ENCODE measurements at places on chromosomes 12 and 14.
A peak's percentile ranks its signal among the peaks of the same experiment; 100 is the strongest.

DNA sequence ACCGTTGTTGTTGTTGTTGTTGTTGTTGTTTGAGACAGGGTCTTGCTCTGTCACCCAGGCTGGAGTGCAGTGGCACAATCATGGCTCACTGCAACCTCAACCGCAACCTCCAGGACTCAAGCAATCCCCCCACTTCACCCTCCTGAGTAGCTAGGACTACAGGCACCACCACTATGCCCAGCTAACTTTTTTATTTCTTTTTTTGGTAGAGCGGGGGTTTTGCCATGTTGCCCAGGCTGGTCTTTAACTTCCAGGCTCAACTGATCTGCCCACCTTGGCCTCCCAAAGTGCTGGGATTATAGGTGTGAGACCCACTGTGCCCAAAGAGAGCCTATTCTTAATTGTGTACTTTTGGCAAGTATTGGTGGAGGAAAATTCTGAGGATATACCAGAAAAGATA lies 25.7 kb downstream of the MOK start:
- no peak for DNase-seq

DNA sequence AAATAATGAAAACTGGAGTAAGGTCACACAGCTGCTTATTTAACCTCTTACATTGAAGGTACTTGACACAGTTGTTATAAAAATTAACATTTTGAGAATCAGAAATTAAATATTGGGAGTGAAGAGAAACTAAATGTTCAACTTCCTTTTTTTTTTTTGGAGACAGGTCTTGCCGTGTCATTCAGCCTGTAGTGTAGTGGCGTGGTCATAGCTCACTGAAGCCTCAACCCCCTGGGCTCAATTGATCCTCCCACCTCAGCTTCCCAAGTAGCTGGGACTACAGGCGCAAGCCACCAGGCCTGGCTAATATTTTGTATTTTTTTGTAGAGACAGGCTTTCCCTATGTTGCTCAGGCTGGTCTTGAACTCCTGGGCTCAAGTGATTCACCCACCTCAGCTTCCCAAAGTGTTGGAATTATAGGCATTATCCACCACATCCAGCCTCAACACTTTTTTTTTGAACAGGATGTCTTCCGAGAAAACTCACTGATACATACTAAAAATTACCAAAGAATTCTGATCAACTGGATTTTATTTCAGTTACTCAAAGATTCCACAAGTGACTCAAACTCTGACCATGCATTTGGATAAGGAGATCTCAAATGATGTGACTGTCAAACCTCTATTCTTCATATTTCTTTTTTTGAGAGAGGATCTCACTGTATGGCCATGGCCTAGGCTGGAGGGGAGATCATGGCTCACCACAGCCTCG lies 35.4 kb downstream of the SGPP1 start:
- DNase-seq = no peak

- no peak for DNase-seq
These were observed 270.7 kb downstream of the ALG10 start for GRCh38 chr12:34292736-34293625.

GRCh38 chr14:79466938-79467527 lies 744.3 kb downstream of the DIO2 start:
- DNase-seq = no peak

DNA sequence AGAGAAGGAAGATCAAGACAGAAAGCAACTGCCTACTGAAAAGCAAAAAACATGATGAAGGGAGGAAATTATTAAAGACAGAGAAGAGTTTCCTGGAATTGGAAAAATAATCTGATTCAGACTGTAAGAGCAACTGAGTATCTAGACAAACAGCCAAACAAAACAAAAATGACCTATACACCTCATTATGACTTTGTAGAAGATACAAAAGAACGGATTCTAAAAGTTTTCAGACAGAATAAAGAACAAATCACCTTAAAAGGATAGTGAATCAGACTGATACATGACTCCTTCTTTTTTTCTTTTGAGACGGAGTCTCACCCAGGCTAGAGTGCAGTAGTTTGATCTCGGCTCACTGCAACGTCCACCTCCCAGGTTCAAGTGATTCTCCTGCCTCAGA lies 10.4 kb downstream of the OSBPL8 start:
- no peak for DNase-seq

DNA sequence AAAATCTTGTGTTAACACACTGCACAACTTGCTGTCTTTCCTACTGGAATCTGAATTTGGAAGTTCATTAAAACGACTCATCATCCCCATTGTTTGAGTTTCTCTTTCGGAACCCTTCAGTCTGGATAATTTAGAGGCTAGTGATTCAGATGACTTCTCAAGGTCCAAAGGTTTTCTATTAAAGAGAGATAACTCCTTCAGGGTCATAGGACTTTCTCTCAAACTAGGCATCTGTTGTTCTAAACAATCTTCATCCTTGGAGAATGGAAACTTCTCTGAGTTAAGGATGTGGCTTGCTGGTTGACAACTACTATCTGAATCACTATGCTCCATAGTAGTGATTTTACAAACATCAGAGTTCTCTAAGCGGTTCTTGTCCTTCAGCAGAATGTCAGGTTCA lies 4.4 kb downstream of the MLH3 start:
- no peak for DNase-seq

DNA sequence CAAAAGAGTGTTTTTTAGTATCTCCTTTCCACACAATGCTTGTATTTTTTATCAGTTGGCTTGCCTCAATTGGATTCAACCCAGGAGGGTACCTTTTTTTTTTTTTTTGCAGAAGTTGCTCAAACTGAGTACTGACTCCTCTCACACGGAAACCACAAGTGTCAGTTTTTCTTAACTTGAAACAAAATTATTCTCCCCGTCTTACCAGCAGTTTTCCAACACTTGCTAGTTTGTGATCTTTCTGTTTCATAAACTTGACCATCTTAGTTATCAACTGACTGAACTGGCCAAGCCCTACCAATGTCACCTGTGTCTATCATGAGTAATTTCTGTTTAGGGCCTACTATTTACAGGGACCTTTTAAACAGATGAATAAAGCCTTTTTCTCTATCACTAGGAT lies 34.1 kb upstream of the ITPR2 start:
- no peak for DNase-seq

GRCh38 chr12:114302606-114303315 lies 103.2 kb downstream of the TBX5 start:
- no peak for DNase-seq

DNA sequence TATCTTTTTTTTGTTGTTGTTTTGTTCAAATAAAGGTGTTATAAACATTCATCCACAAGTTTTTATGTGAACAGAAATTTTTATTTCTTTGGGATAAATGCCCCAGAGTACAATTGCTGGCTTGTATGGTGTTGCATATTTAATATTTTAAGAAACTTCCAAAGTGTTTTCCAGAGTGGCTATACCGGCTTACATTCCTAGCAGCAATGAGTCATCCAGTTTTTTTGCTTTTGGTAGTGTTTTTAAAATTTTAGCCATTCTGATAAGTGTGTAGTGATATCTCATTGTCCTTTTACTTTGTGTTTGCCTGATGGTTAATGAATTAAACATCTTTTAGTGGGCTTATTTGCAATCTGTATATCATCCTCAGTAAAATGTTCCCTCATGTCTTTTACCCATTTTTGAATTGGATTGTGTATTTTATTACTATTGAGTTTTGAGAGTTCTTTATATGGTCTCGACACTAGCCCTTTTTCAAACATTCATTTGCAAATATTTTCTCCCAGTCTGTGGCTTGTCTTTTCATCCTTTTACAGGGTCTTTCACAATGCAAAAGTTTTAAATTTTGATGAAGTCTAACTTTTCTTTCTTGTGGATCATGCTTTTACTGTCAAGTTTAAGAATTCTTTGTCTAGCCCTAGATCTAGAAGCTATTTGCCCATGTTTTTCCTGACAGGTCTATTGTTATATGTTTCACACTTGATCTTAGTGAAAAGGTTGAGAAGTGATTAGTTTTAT lies 29.5 kb downstream of the PPP4R4 start:
- no peak for DNase-seq

DNA sequence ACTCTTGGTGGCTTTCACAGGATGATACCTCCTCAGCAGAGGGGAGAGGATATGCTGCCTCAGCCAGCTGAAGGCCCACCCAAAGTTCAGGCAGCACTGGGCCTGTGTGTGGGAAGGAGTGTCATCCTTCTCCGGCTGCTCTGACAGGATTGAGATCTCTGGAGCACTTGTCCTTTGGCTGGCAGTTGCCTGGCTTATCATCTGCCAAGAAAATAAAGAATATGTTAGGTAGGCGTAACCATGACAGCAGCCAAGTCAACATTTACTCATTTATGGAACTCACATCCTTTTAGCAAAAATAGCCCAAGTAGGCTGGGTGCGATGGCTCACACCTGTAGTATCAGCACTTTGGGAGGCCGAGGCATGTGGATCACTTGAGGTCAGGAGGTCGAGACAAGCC lies 68.5 kb downstream of the PPFIBP1 start:
- DNase-seq = no peak

DNA sequence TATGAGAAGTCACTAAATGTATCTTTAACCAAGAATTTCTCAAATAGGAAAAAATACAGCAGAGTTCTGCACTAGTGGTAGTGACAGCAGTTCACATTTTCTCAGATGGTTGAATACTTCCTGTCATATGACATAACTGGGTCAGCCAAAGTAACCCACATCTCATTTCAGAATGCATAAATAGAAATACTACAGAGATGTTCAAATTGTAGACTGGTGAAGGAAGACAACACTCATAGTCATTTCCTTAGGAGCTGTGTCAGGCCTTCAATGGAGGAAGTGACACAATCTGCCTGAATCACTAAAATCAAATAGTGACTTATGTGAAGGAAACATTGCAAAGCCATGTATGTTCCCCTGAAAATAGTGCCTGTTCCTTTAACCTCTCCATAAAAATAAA lies 32.4 kb downstream of the FERMT2 start:
- DNase-seq = peak; percentile 11

DNA sequence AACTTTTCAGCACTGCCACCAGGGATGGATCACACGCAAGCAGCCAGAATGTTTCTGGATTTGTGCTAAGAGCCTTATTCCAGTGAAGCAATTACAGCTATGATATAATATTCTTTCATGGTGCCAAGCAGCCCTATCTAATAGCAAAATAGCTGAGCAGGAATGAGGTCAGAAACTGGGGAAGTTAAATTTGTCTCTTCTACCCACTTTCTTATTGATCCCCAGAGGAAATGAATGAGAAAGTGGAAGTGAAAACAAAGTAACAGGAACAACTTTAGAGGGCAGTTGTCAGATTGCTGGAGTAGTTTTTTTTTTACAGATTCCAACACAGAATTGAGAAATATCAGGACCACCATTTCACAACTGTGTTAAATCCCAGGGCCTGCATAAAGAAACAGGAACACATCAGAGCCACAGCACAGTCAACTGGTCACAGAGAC lies 44.8 kb downstream of the GCH1 start:
- no peak for DNase-seq

- no peak for DNase-seq
These were observed 1.8 kb upstream of the AQP5 start for GRCh38 chr12:49959685-49960473.

- DNase-seq = no peak
These were observed 287.1 kb upstream of the SRRM4 start for GRCh38 chr12:118694128-118694775.

GRCh38 chr12:110165540-110166159 lies 41.5 kb downstream of the IFT81 start:
- no peak for DNase-seq

DNA sequence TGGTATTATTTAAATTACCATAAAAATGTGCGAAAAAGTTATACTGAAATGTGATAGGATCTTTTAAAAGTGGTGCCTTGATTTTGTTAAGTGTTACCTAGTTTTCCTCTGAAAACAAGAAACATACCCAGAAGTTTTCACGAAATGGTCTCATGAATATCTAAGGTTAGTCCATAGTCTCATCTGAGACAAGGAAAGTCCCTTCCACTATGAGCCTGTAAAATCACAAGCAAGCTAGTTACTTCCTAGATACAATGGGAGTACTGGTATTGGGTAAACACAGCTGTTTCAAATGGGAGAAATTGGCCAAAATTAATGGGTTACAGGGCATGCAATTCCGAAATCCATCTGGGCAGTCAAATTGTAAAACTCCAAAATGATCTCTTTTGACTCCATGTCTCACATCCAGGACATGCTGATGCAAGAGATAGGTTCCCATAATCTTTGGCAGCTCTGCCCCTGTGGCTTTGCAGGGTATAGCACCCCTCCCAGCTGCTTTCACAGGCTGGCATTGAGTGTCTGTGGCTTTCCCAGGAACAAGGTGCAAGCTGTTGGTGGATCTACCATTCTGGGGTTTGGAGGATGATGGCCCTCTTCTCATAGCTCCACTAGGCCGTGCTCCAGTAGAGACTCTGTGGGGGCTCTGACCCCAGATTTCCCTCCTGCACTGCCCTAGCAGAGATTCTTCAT lies 271.4 kb downstream of the NAV3 start:
- DNase-seq = no peak

- DNase-seq = no peak
These were observed 107.1 kb downstream of the PAX9 start for GRCh38 chr14:36768638-36769337.

DNA sequence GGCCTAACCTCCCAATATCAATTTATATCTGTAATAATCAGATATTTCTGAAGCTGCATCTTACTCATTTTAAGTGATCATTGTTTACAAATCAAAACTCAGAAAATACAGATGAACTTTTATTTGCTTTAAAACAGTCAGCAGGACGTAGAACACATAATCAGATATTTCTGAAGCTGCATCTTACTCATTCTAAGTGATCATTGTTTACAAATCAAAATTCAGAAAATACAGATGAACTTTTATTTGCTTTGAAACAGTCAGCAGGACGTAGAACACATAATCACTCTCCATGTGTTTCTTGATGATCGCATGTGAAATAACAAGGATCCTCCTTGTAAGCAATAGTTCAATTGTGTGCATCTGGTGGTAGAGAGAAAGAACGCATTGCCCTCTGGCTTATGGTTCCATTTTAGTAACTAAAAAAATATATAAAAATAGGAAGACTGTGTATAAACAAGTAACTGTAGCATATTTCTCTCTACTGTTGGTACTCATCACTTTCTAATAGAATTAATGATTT lies 15.0 kb upstream of the TMTC2 start:
- no peak for DNase-seq

GRCh38 chr14:58072288-58073071 lies 79.5 kb downstream of the ARMH4 start:
- peak; percentile 11 for DNase-seq

- DNase-seq = no peak
These were observed 11.7 kb downstream of the PRPF40B start for GRCh38 chr12:49635036-49635435.

- no peak for DNase-seq
These were observed 821.3 kb upstream of the TMEM132C start for GRCh38 chr12:127445581-127446139.

DNA sequence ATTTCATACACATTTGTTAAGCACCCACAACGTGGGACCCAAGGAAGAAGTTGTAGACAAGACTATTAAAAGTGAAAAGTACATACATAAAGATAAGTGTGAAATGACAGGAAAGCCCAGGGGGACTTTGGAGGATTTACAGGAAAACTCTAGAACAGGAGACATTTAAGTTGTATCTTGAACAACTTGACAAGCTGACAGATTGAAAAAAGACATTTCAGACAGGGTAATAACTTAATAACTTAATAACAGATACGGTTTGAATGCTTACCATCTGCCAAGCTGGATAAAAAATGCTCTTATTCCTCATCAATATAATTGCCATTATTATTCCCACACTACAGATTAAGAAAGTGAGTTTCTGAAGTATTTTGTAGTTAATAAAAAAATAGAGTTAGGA lies 229.7 kb upstream of the SYT10 start:
- DNase-seq = no peak

- DNase-seq = no peak
These were observed 33.8 kb downstream of the CCDC38 start for GRCh38 chr12:95908573-95908972.

- DNase-seq = no peak
These were observed 94.8 kb downstream of the BCL11B start for GRCh38 chr14:99177046-99177655.

- DNase-seq = no peak
These were observed 7.9 kb downstream of the C1S start for GRCh38 chr12:7068240-7068993.

All from central memory CD8-positive, alpha-beta T cell (primary cell).